ENCODE measurements at places on chromosomes 4 and X.

DNA sequence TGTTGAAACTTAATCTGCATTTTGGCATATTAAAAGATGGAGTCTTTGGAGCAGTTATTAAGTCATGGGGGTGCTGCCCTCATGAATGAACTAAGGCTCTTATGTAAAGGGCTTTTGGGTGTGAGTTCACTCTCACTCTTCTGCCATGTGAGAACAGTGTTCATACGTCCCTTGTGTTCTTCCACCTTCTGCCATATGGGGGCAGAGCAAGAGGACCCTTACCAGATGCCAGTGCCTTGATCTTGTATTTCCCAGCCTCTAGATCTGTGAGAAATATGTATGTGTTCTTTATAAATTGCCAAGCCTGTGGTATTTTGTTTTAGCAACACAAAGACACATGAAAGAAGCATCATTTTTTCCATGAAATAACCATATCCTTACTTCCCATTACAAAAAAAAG, 213.9 kb downstream of the SPOCK3 start:
- no peaks in the 10 kb centered on the region for H3K36me3 ChIP-seq
- no peak overlapping the region for H3K4me3 ChIP-seq
- no peaks in the 10 kb centered on the region for H3K4me1 ChIP-seq

- DNase-seq: no peak
- H3K36me3 ChIP-seq: no peaks in the 10 kb centered on the region
- H3K27me3 ChIP-seq: no peaks in the 10 kb centered on the region
- no peak overlapping the region for H3K4me3 ChIP-seq
Measured at GRCh38 chr4:141652161-141652778, 15.9 kb downstream of the IL15 start.

DNA sequence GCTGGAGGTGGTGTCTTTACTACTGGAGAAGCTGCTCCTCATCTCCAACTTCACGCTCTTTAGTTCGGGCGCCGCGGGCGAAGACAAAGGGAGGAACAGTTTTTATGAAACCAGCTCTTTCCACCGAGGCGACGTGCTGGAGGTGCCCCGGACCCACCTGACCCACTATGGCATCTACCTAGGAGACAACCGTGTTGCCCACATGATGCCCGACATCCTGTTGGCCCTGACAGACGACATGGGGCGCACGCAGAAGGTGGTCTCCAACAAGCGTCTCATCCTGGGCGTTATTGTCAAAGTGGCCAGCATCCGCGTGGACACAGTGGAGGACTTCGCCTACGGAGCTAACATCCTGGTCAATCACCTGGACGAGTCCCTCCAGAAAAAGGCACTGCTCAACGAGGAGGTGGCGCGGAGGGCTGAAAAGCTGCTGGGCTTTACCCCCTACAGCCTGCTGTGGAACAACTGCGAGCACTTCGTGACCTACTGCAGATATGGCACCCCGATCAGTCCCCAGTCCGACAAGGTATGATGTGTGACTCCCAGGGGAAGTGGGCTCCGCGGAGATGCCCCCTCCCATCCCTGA, 634 bp downstream of the LRAT start:
- no peak overlapping the region for H3K4me3 ChIP-seq
- H3K27me3 ChIP-seq: peaks cover 26% of the 10 kb centered on the region
- H3K36me3 ChIP-seq: no peaks in the 10 kb centered on the region

- no peaks in the 10 kb centered on the region for H3K36me3 ChIP-seq
- no peaks in the 10 kb centered on the region for H3K27me3 ChIP-seq
- no peaks in the 10 kb centered on the region for H3K4me1 ChIP-seq
Measured at GRCh38 chr4:157372154-157372553, 151.6 kb downstream of the GRIA2 start.

DNA sequence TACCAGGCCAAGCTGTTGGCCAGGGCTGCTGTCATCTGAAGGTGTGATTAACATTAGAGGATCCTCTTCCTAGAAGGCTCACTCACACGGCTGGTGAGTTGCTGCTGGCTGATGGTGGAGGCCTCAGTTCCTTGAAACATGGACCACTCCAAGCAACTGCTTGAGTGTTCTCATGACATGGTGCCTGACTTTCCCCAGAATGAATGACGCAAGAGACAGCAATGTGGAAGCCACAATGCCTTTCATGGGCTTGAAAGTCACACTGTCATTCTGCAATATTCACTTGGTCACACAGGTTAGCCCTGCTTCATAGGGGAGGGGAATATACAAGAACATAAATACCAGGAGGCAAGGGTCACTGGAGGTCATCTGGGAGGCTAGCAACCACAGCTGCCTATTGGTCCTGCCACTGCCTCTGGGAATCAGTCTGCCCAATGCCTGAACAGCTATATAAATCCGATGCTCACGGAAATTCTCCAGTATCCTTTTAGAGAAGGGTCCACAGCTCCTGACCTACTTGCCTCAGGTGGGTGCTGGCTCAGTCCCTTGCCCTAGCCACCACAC, 97.1 kb upstream of the MAML3 start:
- H3K4me3 ChIP-seq: no peak overlapping the region
- no peaks in the 10 kb centered on the region for H3K4me1 ChIP-seq
- H3K36me3 ChIP-seq: no peaks in the 10 kb centered on the region

DNA sequence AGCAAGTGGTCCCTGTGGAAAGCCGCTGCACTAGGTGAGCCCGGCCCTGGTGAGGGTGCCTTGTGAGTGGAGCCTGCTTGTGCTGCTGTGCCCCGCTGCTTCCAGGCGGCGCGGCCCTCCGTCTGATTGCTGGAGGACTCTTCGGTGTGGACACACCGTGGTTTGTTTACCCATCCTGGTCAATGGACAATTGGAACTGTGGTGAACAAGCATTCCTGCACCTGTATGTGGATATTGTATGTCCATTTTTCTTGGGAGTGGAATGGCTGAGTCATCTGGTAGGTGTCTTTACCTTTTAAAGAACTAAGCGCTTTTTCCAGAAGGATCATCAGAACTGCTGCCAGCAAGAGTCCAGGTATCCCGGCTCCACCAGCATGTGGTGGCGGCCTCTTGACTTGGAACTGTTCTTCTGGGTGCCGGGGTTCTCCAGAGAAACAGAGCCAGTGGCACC, 15.6 kb downstream of the MAEA start:
- H3K4me3 ChIP-seq: no peak overlapping the region
- H3K36me3 ChIP-seq: peaks cover 7% of the 10 kb centered on the region
- H3K4me1 ChIP-seq: peaks cover 25% of the 10 kb centered on the region
- no peak for DNase-seq
